ENCODE measurements at places on chromosomes 4 and X. TPM values are rescaled to one million over a fixed set of nuclear protein-coding genes. Genes with fewer than 3 reads are reported as not detected.

GRCh38 chr4:30208731-30209435 is 511.3 kb upstream of the PCDH7 start:
- no peak for DNase-seq

DNA sequence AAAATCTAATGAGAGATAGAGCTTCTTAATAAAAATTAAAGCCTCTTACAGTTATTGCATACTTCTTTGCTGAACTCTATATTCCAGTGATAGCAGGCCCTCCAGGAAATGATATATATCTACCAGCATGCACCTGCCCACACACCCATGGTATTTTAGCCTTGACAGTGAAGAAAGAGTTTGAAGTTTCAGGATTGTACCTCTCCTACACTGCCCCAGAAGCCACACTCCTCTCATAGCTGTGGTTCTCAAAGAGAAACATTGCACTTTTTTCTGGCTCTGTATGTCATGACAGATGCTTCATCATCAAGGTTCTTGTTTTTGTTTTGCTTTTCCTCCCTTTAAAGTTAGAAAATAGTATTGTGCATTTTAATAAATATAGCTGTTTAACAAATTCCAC is 34.0 kb downstream of the INPP4B start:
- no peak for DNase-seq

DNA sequence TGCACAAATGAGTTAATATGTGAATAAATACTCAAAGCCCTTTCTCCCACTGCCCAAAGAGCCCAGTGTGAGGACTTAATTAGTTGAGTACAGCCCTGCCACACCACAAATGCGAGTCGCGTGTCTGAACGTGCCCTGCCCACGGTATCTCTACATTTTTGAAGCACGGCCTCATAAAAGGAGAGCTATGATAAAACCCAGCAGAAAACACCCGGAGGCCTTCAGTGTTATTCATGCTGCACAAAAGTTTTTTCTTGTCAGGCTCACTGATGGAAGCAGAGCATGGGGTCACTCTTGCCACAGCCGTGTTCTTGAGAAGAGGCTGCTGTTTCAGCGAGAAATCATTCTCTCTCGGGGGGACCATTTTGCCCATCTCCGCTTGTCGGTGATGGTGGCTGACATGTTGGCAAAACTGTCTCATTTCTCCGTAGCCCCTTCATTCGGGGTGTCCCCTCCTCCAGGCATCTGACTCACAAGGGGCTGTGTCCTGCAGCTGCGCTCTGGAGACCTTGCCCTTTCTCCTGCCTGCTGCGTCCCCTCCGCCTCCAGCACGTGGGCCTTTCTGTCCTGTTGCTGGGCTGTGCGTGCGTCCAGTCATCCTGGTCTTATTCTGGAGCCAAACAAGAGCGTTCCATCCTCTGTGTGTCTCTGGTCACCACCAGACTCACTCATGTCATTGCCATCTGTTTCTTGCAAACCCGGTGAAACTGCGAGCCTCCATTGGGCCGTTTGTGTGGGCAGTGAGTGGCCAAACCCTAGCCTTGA is 88.8 kb downstream of the SORCS2 start:
- DNase-seq, result no peak

- DNase-seq, result no peak
These were observed 1787.4 kb upstream of the ADGRL3 start for GRCh38 chr4:59412739-59413138.

DNA sequence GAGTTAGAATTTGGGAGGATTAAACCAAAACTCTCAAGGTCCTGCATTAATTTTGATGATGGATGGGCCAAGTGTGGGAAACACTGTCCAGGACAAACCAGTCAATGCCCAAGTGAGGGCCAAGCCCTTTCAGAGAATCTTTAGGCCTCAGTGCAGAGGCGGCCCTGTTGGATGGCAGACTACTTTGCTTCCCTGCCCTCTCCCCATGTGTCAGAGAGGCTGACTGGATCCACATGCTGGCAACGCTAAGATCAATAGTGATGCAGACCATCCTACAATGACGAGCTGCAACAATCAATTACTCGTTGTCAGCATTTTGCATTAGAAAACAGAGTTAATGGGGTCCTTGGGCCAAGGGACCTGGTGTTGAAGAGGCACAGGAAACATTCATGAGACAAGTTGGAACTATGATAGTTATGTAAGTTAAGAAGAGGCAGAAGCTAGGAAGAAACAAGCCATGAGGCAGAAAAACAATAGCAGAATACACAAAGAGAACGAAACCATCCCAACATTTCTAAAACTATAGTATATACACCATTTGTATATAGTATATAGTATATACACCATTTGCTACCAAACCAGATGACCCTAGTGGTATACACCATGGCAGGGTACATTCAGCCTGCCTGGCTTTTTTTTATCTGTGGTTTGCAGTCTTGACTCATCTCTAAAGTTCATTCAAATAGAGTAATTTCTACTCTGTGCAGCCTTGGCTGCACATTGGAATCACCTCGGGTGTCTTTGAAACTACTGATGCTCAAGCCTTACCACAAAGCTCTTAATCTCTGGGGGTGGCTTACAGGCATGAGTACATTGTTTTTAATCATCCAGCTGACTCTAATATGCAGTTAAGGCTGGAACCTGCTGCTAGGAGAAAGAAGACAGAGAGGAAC is 147.7 kb upstream of the GYPA start:
- DNase-seq, result no peak

GRCh38 chrX:47877327-47877726 is 40.6 kb downstream of the ZNF81 start:
- no peak for DNase-seq

DNA sequence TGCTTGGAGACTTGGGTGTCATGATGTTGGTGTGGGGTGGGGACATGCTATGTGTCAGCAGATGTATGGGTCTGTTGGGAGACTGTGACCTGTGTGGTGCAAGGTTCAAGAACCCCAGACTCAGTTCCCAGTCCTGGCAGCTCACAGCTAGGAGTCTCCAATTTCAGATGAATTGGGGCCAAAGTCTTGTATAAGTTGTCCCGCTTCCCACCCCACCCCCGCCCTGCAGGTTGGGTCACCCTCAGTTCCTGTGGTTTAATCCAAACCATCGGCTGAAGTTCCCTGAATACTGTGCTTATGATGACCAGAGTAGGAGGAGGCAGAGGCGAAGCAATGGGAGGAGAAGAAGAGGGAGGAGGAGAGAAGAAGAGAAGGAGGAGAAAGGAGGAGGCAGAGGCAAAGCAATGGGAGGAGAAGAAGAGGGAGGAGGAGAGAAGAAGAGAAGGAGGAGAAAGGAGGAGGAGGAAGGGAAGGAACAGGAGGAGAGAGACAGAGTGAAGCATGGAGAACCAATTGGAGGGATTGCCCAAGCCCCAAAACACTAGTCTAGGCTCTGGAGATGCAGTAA is 112.6 kb downstream of the EFNB1 start:
- no peak for DNase-seq

DNA sequence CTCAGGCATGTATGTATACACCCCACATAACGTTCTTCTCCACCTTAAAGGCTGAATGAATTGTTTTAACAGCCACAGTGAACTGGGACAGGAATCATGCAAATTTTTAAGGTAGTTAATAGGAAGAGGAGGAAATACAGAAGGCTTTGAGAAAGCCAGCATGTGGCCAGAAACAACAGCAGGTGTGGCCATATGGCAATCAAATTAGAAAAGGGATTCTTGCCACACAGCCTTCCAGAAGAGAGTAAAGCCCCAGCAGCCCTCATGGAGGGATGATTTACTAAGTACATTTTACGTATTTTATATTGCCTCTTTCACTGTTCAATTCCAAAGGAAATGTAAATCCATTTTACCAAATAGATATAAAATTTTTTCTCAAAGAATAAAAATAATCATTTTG is 792.2 kb downstream of the ADGRL3 start:
- DNase-seq, result no peak

- DNase-seq, result no peak
These were observed 15.2 kb upstream of the MRFAP1 start for GRCh38 chr4:6625256-6625655.

GRCh38 chrX:37679230-37679629 is 6.4 kb upstream of the XK start:
- no peak for DNase-seq

DNA sequence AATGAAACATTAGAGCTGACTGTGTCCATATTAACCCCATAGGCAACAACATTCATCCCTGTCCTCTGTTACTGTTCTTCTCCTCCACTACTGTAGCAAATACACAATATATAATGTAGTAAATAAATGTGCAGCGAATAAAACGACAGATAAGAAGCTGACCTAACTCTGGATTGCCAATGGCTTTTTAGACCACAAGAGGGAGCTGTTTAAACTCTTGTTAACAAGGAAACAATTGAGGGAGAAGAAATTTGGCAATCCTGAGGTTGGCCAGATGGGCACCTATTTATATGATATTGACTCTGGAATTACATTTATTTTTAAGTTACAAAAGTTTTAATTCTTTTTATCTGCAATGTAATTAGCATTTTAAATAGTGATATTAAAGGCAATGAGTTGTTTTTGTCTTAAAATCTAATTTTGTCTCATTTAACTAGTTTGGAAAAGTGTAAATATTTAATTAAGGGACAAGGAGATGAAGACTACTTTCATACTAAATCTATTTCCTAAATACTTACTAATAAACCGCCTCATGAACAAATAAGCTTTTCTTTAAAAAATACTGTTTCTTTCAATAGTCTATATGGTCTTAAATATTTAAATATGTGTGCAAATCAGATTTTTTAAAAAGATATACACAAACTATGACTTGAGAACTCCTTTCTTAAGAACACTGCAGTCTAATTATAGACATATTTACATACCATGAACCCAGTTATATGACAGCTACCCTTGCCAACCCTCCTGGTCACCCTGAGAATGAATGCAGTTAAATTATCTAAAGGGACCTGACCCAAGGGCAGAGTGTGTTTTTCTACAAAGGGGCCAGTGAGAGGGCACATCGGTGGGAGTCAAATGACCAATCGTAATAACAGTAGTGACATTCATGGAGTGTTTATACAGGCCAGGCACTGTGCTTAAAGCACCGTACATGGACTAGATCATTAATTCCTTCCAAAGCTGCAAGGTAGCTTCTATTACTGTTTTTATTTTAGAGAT is 52.9 kb upstream of the HPF1 start:
- no peak for DNase-seq

- DNase-seq, result no peak
These were observed 1.8 kb downstream of the CCSER1 start for GRCh38 chr4:90128961-90129495.

DNA sequence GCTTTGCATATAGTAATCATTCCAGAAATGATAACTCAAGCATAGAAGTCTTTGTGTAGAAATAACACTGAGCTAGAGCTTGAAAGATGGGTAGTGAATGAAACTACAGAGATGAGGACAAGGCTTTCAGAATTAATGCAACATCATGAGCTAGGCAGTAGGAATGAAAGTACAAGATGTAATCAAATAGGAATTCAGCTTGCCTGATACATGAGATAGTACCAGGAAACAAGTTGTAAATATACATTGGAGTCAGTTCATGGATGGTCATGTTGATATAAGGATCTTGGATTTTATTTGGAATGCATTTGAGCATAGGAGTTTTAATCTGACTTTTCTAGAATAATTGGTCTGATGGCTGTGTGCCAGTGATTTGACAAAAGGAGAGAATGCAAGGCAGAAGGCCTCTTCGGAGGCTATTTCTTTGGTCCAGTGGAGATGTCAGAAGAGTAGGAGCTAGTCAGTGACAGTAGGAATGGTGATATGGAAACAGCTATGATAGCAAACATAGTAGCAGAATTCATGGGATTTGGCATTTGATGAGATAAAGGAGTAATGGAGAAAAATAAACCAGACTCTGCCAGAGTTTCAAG is 206.4 kb upstream of the PACRGL start:
- DNase-seq, result no peak

GRCh38 chr4:8555716-8556115 is 24.5 kb upstream of the GPR78 start:
- no peak for DNase-seq

GRCh38 chrX:148535639-148536038 is 35.2 kb downstream of the AFF2 start:
- DNase-seq, result no peak

DNA sequence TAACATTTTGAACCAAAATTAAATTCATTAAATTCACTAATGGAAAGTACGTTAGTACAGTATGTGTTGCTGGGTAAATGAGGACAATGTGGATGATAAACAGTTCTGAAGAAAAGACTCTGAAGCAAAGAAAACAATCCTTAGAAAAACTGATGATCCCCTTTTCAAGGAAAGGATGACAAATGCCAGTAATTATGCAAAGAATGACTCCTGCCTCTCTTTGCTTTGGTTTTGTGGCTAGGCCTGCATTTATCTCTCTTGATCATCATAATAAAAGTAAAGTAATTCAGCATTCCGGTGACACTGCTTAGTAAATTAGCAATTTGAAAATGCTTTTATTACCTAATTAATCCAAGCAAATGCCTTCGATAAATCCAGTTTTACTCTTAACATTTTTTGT is 652.2 kb upstream of the DIPK2B start:
- no peak for DNase-seq

DNA sequence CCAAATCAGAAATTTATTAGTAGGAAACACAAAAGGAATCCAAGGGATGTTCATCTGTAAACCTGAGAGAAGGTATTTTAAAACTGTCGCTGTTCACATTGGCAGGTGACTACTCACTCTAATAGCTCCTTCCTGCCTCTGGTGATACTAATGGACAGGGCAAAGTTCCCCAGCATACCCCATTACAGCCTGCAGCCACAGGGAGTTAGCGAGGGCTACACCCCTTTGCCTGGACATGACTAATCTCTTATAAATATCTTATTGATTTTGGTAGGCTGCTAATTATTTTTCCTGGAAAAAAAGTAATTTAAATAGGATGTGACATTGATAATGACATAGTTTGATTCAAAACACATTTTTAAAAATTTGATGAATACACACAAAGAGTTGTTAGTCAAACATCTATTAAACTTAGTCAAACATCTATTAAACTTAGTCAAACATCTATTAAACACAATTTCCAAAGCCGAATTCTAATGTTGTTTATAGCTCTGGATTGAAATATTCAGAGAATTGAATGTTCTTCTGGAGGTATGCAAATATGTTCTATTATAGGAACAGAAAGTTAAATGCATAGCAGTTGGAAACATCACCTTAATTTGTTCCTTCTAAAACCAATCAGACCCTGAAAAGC is 83.0 kb upstream of the CBR4 start:
- DNase-seq, result no peak

- no peak for DNase-seq
These were observed 16.0 kb upstream of the UVSSA start for GRCh38 chr4:1330761-1331590.

GRCh38 chr4:15149839-15150592 is 147.7 kb downstream of the CPEB2 start:
- DNase-seq, result peak; percentile 66

The FGB gene
- not detected for total RNA-seq

The ADH1A gene
- 0.59 TPM for total RNA-seq

The CABS1 gene
- not detected for total RNA-seq

The HSFX2 gene
- total RNA-seq, result 3.3 TPM

The CASP6 gene
- total RNA-seq, result 11.1 TPM

The TLR1 gene
- total RNA-seq, result 16.5 TPM

The ENAM gene
- total RNA-seq, result not detected

The UGT2A1 gene
- total RNA-seq, result not detected

Data from tibial nerve (tissue), 4 donors.